ENCODE measurements at places on chromosomes 16 and 17.

- DNase-seq: no peak
Observed at GRCh38 chr16:76486740-76487139, 209.5 kb downstream of the CNTNAP4 start.

GRCh38 chr16:86195863-86196630 is 297.1 kb downstream of the IRF8 start:
- DNase-seq: no peak

DNA sequence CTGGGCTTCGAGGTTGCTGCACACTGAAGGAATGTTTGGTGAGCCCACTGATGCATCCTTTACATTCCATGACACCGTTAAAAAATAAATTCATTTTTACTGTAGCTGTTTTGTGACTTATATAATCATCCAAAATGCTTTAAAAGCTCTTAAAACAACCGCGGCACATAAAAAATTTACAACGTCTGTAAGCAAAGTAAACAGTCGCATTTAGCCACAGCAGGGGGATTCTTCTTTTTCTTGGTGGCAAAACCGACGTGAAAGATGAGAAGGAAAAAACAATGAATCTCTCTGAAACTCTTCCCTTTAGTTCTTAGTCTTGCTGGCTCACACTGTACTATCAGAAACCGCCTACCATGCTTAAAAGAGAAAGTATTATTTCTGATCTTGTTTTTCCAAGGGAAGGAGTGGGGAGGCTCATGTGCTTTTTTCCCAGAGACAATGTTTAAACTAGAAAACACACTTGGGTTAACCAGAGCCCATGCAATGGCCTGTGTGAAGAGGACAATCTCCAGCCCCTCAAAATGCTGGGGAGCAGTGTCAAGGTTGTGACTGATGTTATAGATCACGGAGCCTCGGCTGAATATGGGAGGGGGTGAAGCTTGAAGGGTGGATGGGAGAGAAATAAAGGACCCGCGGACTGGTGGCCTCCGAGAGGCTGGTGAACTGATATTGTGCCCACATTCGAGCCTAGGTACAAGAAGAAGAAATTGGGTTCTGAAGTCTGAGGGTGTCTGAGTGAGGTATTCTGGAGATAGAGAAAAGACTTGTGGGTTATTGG is 91.1 kb downstream of the IRF8 start:
- no peak for DNase-seq

DNA sequence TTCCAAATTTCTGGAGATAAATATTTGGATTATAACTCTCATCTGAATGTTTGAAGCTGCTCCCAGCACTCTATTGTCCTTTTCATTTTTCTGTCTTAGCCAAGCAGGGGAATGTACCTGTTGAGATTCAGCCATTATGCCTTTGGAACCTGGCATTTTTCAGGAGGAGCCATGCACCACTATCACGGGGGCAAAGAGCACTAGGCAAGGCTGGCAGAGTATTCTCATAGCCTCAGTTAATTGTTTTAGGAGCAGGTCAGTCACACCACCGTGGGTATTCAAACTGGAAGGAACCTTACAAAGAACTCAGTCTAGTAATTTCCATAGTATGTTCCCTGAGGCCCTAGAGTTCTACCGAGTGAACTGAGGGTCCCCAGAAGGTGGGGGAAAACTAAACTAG is 348.9 kb downstream of the TMEM114 start:
- DNase-seq: no peak

DNA sequence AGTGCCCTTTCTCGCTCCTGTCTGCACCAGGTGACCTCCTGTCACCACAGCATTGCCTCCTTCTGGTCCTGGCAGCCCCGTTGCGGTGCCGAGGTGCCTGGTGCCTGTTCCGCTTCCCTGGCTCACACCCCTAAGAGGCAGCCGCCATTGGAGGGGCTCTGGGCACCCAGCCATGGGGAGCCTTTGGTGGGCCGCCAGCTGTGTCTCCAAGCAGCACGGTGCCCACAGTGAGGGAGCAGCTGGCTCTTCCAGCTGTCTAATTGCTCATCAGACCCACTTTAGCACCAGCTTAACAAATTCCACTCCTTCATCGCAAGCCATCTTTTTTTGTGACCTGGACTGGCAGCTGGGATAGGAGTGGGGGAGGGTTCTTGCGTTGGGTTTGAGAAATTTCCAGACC is 276.1 kb downstream of the SNX29 start:
- DNase-seq: no peak

- DNase-seq: no peak
Observed at GRCh38 chr16:72905581-72905980, 142.3 kb downstream of the ZFHX3 start.

DNA sequence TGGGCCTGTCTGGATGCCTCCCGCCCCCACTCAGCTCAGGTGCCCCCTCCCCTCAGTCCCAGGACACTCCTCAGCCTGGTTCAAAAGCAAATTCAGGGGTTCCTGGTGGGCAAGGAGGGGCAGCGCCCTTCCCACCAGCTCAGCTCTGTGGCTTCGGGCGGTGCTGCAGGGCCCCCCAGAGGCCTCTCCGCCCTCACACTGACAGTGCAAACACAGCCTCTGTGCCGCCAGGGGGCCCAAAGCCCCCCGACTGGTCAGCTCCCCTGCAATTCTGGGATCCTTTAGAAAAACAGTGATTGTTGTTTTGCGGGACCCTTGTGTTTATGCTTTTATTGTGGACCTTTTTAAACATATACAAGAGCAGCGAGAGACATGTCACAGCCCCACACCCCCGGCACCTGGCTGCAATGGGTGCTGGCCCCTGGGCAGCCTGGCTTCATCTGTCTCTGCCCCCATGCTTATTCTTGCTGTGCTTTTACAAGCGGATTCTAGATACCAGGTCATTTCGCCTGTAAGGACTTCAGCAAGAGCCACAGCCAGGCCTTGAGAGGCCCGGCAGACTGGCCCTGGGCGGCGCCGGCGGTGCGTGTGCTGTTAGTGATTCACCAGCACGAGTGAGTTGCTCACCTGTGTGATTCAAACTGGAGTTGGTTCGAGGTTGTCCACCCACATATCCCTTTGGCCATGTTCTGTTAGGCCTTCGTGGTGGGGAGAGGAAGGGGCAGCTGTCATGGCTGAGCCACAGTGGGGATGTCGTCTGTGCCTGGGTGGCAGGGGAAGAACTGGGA is 21.2 kb downstream of the ZNF469 start:
- DNase-seq: no peak

DNA sequence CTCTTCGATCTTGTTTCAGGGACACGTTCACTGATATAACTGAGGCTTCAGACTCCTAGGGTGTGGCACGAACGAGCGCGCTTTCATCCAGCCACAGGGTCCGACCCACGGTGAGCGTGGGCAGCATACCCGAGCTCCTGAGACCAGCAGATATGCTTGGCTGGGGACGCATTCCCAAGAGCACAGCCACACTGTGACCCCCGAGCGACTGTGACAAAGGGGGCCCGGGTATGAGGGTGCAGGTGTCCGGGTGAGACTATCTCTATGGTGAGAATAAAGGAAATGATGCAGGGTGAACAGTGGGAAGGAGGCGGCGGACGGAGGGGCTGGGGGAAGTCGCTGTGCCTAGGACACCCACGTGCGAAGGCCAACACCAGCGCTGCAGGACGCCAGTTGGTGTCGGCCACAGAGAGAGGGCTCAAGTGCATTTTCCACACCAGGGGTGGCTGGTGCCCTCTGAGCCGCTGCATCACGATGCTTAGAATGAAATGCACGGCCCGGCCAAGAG is 17.6 kb downstream of the RPH3AL start:
- DNase-seq: no peak

- DNase-seq: no peak
Observed at GRCh38 chr16:88855176-88855575, 1.6 kb downstream of the GALNS start.

- no peak for DNase-seq
Observed at GRCh38 chr17:48961516-48962233, 6.7 kb downstream of the GIP start.

GRCh38 chr16:15689290-15689689 is 39.2 kb downstream of the NDE1 start:
- no peak for DNase-seq

DNA sequence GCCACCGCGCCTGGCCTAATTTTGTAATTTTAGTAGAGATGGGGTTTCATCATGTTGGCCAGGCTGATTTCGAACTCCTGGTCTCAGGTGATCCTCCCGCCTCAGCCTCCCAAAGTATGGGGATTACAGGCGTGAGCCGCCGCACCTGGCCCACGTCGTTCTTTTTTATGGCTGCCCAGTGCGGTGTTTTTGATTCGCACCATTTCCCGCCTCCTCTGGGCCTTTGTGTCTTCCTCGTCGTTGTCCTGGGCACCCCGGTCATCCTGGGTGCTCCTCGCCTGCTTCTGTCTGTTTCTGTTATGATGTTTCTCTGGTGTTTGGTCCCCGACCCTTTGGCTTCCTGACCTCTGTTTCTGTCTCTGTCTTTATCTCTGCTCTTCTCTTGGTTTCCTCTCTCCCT is 15.0 kb downstream of the CBX4 start:
- no peak for DNase-seq

GRCh38 chr16:72673118-72673517 is 374.8 kb downstream of the ZFHX3 start:
- DNase-seq: no peak

- no peak for DNase-seq
Observed at GRCh38 chr16:5561800-5562199, 464.2 kb upstream of the EEF2KMT start.

DNA sequence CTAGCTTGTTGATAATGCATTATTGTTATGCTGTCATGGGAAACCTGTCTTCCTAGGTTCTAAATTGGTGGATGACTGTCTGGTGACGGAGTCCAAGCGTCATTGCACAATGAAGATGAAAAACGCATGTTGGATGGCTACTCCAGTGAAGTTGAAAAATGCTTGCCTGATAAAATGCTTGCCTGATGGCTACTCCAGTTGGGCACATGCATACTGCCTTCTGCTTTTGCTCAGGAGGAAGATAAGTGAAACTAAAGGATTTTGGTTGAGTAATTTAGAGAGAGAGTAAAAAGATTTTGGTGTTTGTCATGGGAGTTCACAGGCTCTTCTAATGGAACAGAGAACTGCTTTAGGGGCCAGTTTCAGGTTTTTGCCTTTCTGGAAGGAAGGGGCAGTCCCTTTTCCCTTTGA is 118.6 kb downstream of the PRKCA start:
- DNase-seq: no peak

DNA sequence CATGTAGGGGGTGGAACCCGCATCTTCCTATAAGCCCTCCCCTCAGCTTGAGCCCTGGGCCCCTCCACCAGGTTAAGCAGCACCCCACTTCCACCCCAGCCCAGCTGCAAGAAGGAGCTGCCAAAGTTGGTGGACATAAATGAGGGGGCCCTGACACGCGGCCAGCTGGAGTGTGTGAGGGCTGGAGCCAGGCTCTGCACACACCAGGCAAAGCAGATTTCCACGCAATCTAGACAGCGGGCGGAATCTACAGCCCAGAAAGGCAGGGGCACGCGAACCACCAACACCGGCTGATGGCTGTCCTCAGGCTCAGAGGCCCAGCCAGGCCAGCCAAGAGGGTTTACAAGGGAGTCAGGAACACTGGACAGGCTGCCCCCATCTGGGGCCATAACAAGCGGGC is 171.2 kb downstream of the ZNF423 start:
- no peak for DNase-seq

DNA sequence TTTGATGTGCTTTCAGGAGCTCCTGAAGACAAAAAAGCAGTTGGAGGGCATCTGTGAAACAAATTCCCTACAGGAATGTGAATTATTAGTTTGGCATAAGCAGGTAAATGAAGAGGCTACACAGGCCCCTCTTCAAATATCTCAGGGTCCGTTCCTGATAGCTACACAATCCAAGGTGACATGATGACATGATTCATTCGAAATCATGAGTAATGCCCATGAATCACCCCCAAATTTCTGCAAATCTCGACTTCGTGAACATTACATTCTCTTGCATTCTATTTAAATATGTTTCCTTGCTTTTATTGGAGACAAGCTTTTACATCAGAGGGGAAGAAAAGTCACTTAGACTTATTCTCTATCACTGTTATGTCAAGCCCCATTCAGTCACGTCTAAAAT is 22.3 kb downstream of the GAN start:
- no peak for DNase-seq

DNA sequence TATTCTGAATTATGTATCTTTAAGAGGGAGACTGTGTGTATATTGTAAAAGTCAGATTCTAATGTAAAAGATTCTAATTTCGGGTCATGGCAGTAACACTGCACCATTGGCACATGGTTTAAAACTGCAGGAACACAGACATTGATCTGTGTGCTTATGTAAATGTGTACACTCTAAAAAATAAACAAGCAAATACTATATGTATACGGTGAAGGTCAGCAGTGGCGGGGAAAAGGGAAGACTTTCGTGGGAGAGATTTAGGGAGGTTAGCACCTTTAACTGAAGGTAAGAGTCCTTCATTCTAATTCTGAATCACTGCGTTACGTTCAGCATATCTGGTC is 157.8 kb upstream of the FAM20A start:
- DNase-seq: no peak

DNA sequence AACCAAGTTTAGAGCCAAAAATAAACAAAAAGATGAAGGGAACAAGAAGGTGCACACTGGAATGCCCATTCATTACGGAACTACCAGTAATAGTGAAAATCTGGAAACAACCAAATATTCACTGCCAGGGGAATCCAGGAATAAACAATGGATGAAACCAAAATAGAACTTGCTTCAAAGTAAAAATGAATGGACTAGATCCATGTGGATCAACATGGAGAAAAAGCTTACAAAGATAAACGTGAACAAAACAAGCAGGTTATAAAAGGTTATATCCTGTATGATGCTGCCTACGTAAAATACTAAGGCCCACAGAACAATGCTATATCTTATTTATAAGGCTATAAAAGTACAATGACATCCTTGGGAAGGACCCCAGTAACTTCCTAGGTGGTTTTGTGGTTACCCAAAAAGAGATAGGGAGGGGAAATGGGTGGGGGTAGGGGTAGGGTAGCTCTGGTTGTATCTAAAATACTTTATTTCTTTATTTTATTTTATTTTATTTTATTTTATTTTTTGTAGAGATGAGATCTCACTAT is 12.8 kb upstream of the CCL22 start:
- no peak for DNase-seq

GRCh38 chr16:86975445-86975844 is 341.7 kb downstream of the C16orf95 start:
- DNase-seq: no peak

GRCh38 chr16:26177438-26177837 is 485.7 kb downstream of the HS3ST4 start:
- no peak for DNase-seq

DNA sequence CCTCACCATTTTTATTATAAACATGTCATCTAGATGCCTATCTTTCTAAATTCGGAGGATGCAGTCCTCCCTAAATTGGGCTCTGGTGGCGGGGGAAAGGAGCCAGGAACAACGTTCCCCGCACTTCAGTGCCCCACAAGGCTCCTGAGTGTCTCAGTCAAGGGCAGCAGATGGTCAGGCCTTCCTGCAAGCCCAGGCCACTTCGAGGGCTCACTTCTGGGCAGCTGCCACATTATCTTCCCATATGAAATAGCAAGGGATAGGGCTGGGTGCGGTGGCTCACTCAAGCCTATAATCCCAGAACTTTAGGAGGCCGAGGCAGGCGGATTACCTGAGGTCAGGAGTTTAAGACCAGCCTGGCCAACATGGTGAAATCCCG is 32.3 kb downstream of the FBXO31 start:
- DNase-seq: no peak

GRCh38 chr16:16120382-16121184 is 102.7 kb downstream of the ABCC6 start:
- DNase-seq: no peak

GRCh38 chr16:79994418-79994817 is 393.9 kb upstream of the MAF start:
- no peak for DNase-seq
